Activated naive CD8-positive, alpha-beta T cell treated with anti-CD3 and anti-CD28 coated beads, Interleukin-2, amount 10 ng/mL, durations not matched to agents 7 days and 5 days (primary cell): ENCODE measurements at places on chromosomes 6 and 20. TPM values are rescaled to one million over a fixed set of nuclear protein-coding genes. Genes with fewer than 3 reads are reported as not detected.

DNA sequence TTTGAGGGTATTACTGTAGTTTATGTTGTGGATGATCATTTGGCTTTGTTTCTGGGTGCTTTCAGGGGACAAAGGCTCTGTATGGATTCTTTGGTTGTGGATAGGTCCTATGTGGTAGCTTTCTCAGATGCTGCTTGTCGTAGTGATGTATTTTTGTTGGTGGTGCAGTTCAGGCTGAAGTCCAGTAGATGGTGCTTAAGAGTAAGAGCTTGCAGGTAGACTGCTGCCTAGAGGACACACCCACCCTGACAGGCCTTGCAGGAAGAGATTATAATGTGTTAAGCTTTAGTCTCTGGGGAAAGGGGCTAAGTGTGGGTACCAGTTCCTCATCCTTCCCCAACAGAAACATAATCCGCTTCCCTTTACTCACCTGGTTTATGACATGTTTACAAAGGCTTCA, 62.6 kb upstream of the ADGRB3 start:
- no peak for DNase-seq

DNA sequence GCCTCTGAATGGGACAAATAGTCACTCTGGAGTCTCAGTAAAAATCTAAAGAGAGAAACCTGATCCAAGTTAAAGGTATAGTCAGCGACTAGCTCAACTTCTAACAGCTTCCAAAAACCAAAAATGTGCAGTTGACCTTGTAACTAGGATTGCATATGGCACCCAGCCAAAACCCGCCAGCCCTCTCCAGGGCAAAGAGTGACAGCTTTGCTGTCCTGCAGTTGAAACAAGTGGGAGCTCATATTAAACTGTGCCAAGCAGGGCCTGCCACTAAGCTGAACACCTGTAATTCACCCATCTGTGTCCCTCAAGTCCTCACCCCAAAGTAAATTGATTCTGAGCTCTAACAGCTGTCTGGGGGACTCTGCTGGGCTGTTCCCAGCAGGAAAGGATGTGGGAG, 695.3 kb downstream of the MAFB start:
- no peak for DNase-seq

GRCh38 chr6:106112433-106112832, 26.3 kb downstream of the PRDM1 start:
- DNase-seq: no peak

Gene MRPS26
- 32.6 TPM for total RNA-seq
